ENCODE measurements at places on chromosomes 4 and X. TPM values are rescaled to one million over a fixed set of nuclear protein-coding genes. Genes with fewer than 3 reads are reported as not detected.

PF4V1 gene
- polyA plus RNA-seq: 0.16 TPM

NDST4 gene
- not detected for polyA plus RNA-seq

DNA sequence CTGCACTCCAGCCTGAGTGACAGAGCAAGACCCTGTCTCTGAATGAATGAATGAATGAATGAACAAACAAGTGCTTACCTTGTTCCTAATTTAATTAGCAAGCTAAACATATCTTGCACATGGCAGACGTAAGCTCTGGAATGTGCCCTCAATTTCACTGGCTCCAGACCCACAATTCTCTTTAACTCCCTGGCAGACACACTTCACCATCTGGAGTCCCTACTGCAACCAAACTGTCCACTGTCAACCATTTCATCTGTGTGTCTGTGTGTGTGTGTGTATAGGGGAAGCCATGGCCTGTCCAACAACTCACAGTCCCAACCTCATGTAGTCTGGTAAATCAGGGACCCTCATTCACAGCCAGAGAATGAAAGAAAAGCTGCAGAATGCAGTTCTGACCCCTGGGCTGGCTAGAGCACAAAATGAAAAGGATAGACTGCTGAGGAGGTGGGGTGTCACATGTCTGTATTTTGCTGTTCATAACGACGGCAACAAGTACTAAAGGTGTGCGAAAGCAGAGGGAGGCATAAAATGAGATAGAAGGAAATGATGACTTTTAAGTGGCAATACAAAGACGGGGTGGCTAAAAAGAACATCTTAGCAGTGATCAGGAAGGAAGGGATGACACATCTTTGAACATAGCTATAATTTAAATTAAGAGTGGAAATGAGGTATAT is 114.1 kb downstream of the TSPAN5 start:
- DNase-seq: no peak

- DNase-seq: no peak
Observed at GRCh38 chr4:3296651-3297050, 3.8 kb downstream of the RGS12 start.

ARX gene
- polyA plus RNA-seq: not detected

- DNase-seq: no peak
Observed at GRCh38 chr4:15912961-15913630, 25.4 kb downstream of the FGFBP1 start.

DNA sequence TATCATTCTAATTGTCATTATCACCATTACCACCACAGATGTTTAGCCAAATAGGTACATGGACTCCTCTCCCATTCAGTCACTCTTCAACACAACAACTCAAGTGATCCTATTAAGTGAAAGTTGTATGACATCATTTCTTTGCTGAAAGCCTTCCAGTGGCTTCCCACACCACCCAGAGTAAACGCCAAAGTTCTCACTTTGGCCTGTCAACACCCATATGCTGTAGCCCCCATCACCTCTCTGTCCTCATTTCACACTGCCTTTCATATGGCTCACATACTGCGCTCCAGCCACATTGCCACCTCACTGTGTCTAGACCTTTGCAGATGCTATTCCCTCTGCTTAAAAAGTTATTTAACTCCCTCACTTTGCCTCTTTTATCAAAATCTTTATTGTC is 682.3 kb downstream of the ADGRL3 start:
- no peak for DNase-seq

All from liver (tissue), 10 donors.